Spinal cord (tissue), 10 donors: ENCODE measurements at places on chromosomes 11 and 22. TPM values are rescaled to one million over a fixed set of nuclear protein-coding genes. Genes with fewer than 3 reads are reported as not detected.
A peak's percentile ranks its signal among the peaks of the same experiment; 100 is the strongest.

Gene ROBO4
- 14.3 TPM for total RNA-seq

DNA sequence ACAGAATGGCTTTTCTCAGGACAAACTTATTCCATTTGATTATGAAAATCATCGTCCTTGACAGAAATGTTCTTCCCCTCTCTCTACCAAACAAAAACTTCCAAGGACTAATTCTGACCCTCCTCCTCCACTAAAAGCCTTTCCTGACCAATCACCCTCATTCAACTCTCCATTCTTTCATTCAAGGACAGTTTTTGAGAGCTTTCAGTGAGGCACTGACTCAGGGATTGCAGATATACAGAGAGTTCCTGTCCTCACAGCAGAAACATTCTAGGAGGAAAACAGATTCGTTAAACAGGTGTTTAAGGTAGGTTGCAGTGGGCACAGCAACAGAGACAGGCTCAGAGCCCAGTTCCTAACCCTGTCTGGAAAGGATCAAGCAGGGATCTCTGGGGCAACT is 41.5 kb downstream of the OR4D9 start:
- H3K27ac ChIP-seq: no peak overlapping the region
- H3K4me3 ChIP-seq: no peak overlapping the region
- no peaks in the 10 kb centered on the region for H3K36me3 ChIP-seq
- DNase-seq: no peak

- no peak overlapping the region for H3K4me3 ChIP-seq
- DNase-seq: no peak
- H3K27ac ChIP-seq: peak overlapping the region; percentile 29
- H3K4me1 ChIP-seq: peaks cover 3% of the 10 kb centered on the region
- no peaks in the 10 kb centered on the region for H3K27me3 ChIP-seq
These were observed 13.7 kb downstream of the NARS2 start for GRCh38 chr11:78560826-78561484.

DNA sequence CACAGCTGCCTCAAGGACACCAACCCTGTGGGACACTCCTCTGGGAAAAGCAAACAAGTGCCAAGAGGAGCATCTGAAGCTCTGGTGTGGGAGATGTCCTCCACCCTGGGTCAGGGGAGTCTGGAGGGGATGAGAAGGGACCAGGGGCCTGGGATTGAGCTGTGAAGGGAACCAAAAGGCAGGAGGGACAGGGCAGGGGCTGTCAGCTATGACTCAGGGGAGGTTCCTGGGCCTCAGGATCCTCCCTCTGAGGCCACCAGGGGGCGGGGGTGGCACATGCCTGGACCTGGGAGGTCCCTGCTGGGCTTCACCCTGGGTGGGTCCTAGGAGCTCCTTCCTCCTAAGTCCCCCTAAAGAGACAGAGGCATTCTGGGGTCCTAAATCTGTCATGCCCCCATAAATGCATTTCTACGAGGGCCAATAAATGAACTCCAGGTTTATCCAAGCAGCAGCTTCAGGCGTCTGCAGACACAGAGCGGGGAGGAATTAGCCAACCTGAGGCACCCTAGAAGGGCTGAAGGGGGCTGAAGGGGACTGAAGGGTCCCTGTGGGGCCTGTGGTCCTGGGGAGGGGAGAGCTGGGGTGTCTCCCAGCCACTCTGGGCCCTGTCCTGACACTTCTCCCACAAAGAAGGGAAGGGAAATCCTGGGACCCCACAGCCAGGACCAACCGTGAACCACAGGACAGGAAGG is 31.9 kb upstream of the IGLL5 start:
- DNase-seq: no peak
- H3K4me3 ChIP-seq: no peak overlapping the region
- H3K36me3 ChIP-seq: no peaks in the 10 kb centered on the region
- no peak overlapping the region for H3K27ac ChIP-seq

Gene MADD
- total RNA-seq: 46.4 TPM

DNA sequence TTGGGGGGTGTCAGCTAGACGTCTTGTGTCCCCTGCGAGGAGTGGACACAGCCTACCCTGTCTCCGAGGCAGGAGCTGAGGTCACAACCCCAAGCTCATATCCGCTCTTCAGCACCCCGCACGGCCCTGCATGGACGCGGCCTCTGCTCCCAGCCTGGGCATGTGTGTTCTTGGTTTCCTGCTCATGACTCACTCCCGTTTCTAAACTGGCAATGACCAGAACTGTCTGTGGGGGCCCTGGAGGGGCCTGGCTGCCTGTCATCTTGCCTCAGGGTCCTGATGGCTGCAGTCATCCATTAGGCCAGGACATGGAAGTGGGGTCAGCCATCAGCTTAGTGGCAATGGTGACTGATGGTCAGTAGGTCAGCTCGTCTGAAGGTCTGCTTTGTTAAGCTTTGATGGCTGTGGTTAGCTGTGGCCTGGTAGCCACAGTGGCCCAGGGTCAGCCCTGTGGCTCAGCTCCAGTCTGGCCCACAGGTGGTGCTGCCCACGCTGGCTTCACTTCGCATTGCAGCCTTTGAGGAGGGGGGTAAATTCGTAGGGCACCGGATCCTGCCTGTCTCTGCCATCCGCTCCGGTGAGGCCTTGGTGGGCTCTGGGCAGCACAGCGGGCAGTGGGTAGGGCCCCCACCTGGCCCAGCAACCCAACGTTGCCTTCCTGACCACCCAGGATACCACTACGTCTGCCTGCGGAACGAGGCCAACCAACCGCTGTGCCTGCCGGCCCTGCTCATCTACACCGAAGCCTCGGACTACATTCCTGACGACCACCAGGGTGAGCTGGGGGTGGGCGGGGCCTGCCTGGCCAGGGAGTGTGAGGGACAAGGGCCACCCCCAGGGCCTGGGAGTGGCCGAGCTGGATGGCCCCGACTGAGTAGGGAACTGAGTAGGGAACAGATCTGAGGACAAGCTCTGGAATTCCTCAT is 12.0 kb downstream of the PLCB3 start:
- no peak overlapping the region for H3K27ac ChIP-seq
- H3K4me1 ChIP-seq: peaks cover 14% of the 10 kb centered on the region
- DNase-seq: no peak
- peaks cover 88% of the 10 kb centered on the region for H3K36me3 ChIP-seq
- no peaks in the 10 kb centered on the region for H3K27me3 ChIP-seq

Gene CD3G
- total RNA-seq: 0.20 TPM

Gene POLR3H
- 17.9 TPM for total RNA-seq

GRCh38 chr11:13169709-13170108 is 107.9 kb upstream of the BMAL1 start:
- H3K36me3 ChIP-seq: no peaks in the 10 kb centered on the region
- no peak overlapping the region for H3K27ac ChIP-seq
- no peaks in the 10 kb centered on the region for H3K27me3 ChIP-seq
- peaks cover 10% of the 10 kb centered on the region for H3K4me1 ChIP-seq
- DNase-seq: no peak

DNA sequence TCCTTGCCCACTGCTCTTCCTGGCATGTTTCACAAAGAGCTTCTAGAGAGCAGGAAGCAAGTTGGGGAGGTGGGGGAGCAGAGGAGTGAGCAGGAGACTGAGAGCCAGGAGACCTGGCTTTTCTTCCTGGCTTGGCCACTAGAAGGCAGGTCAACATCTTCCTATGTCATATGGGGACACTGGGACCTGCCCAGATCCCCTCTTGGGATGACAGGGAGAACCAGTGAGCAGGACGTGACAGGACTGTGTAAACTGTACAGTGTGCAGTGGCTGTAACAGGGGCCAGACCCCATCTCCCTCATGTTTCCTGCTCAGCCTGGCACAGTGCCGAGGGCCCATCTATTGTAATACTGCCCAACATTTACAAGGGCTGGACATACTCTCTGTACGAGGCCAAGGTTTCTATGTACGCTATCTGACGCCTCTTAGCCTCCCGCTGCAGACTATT is 29.4 kb downstream of the GDPD5 start:
- H3K27me3 ChIP-seq: no peaks in the 10 kb centered on the region
- H3K4me3 ChIP-seq: no peak overlapping the region
- no peaks in the 10 kb centered on the region for H3K36me3 ChIP-seq
- peak overlapping the region; percentile 0 for H3K27ac ChIP-seq
- peaks cover 15% of the 10 kb centered on the region for H3K4me1 ChIP-seq

GRCh38 chr11:128664317-128664716 is 29.6 kb upstream of the FLI1 start:
- H3K27me3 ChIP-seq: peaks cover 7% of the 10 kb centered on the region
- no peak overlapping the region for H3K4me3 ChIP-seq

DNA sequence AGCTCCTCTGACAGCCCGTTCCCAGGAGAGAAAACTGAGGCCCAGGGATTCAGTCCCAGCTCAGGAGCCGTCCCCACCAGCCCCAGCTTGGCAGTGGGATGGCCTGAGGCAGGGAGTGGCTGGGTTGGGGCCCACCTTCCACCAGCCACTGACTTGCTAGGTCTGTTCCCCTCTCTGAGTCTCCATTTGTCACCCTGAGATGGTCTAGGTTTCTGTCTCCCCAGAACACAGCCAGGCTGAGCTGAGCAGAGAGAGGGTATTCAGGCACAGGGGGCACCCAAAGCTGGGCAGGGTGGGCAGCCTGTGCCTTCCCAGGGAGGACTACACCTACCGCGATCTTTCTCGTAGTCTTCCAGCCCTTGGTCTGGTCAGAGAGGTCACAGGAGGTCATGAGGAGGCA is 95.7 kb downstream of the PDE2A start:
- H3K4me3 ChIP-seq: no peak overlapping the region
- no peak for DNase-seq
- H3K27me3 ChIP-seq: peaks cover 2% of the 10 kb centered on the region
- H3K4me1 ChIP-seq: no peaks in the 10 kb centered on the region
- H3K36me3 ChIP-seq: peaks cover 16% of the 10 kb centered on the region

GRCh38 chr22:42608136-42608822 is 6.4 kb downstream of the POLDIP3 start:
- no peak for DNase-seq
- peaks cover 29% of the 10 kb centered on the region for H3K36me3 ChIP-seq
- H3K4me3 ChIP-seq: peak overlapping the region; percentile 29

DNA sequence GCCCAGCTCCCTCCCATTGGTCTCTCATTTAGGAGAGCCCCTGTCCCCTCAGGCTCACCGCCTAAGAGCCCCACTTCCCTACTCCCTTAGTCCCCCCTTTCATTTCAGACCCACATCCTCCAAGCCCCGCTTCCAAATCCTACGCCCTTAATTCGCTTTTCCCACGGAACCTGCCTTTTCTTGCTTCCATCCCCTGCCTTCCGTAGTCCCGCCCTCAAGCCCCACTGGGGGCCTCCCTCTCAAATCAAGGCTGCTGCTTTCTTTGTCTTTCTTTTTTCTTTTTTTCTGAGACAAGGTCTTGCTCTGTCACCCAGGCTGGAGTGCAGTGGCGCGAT is 396 bp downstream of the CCDC157 start:
- peak overlapping the region; percentile 91 for H3K4me3 ChIP-seq
- H3K36me3 ChIP-seq: peaks cover 20% of the 10 kb centered on the region
- no peak for DNase-seq
- H3K27ac ChIP-seq: no peak overlapping the region
- peaks cover 26% of the 10 kb centered on the region for H3K4me1 ChIP-seq

Gene BSCL2
- 147 TPM for total RNA-seq

GRCh38 chr11:17721242-17721999 is 2.0 kb downstream of the MYOD1 start:
- H3K27me3 ChIP-seq: peaks cover 84% of the 10 kb centered on the region
- H3K4me1 ChIP-seq: peaks cover 33% of the 10 kb centered on the region
- no peaks in the 10 kb centered on the region for H3K36me3 ChIP-seq
- H3K27ac ChIP-seq: no peak overlapping the region

- no peak for DNase-seq
- peaks cover 6% of the 10 kb centered on the region for H3K4me1 ChIP-seq
- no peaks in the 10 kb centered on the region for H3K36me3 ChIP-seq
- no peak overlapping the region for H3K4me3 ChIP-seq
- H3K27me3 ChIP-seq: no peaks in the 10 kb centered on the region
These were observed 252.7 kb downstream of the CTTN start for GRCh38 chr11:70651031-70651430.

- no peak for DNase-seq
- H3K27ac ChIP-seq: no peak overlapping the region
- H3K4me1 ChIP-seq: peaks cover 8% of the 10 kb centered on the region
- no peak overlapping the region for H3K4me3 ChIP-seq
- no peaks in the 10 kb centered on the region for H3K27me3 ChIP-seq
These were observed 29.6 kb downstream of the ZBED4 start for GRCh38 chr22:49883294-49883640.

GRCh38 chr22:29331213-29331612 is 15.7 kb upstream of the RASL10A start:
- no peak overlapping the region for H3K27ac ChIP-seq
- H3K36me3 ChIP-seq: peaks cover 99% of the 10 kb centered on the region
- DNase-seq: no peak
